CD4-positive, alpha-beta T cell treated with Interleukin-15 for 4 hours (primary cell): ENCODE measurements at places on chromosomes 5 and 9.

DNA sequence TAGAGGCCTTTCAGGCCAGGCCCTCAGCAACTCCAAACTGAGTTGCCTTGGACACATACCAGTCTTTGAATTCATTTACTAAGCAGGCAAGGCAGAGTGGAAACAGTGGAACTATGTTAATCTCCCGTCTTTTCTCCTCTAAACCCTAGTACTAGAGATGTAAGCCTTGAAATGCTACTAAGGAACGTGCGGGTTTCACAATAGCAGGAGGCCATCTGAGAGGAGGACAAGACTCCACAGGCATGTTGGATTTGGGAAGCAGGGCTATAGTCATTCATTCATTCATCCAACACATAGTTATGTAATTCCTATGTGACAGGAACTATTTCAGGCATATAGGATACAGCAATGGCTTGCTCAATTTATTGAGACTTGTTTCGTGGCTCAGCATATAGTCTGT is 3.3 kb upstream of the OCLN start:
- no peak for DNase-seq

- no peak for DNase-seq
Measured at GRCh38 chr5:36743891-36744772, 132.4 kb upstream of the NIPBL start.

DNA sequence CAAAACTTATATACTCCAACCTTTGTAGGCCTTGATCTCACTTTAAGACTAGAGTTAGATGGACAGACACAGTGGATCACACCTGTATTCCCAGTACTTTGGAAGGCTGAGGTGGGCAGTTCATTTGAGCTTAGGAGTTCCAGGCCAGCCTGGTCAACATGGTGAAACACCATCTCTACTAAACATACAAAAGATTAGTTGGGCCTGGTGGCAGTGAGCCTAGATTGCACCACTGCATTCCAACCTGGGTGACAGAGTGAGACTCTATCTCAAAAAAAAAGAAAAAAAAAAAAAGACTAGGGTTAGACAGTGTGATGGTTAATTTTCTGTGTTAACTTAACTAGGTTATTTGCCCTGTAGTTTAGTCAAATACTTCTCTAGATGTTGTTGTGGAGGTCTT is 74.1 kb downstream of the CFAP95 start:
- no peak for DNase-seq

DNA sequence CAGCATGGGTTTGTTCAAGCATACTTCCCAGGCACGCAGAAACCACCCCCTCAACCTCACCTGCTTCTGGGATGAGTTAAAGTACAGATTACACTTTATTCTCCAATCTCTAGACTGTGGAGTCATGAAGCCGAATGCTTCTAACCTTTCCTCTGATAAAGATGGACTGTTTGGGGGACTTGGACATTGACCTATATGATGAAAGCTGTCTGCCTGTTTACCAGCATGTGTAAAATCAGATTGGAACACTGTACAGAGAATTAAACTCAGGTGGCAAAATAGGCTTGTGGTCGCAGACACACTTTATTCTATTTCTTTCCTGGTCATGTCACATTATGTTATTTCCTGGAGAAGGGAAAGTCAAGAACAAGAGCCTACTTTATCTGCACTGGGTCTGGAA is 25.7 kb downstream of the IL9 start:
- no peak for DNase-seq

DNA sequence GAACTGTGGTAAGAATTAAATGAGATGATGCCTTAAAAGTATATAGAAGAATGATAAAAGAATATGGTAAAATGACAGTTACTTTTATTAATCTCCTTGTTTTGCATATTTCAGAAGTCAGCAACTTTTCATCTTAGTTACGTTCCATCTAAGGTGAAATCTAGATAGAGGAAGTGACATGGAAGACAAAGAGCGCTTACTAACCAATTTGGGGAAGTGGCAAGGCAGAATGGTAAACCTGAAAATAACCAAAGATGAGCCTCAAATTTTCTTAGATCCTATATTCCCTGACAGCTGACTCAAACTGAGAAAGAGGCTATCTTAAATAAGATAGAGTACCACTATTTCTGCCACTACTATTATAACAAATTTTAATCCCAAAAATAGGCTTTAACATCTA is 52.5 kb downstream of the FGF10 start:
- no peak for DNase-seq

- no peak for DNase-seq
Measured at GRCh38 chr9:13684656-13685055, 405.2 kb upstream of the MPDZ start.

- DNase-seq: no peak
Measured at GRCh38 chr5:175823731-175824525, 47.5 kb upstream of the CPLX2 start.

DNA sequence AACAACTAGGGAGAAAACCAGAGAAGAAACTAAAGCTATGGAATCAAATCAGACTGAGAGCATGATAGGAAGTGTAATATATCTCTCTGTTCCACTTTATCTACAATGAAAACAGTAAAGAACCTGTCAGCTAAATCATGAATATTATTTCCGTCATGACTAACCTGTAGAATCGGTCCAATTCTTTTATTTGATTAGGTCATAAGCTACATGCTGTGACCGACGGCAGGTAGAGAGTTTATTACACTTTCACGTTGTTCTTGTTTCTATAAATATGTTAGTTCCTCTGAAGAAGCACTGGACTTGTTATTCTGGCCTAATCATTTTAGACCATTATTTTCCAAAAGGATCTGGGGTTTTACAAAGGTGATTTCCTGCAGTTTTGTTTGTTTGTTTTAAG is 91.1 kb downstream of the DMRTA1 start:
- no peak for DNase-seq

- DNase-seq: no peak
Measured at GRCh38 chr9:27749838-27750237, 176.6 kb upstream of the C9orf72 start.

GRCh38 chr5:8341406-8341805 is 472.5 kb downstream of the MTRR start:
- DNase-seq: no peak

DNA sequence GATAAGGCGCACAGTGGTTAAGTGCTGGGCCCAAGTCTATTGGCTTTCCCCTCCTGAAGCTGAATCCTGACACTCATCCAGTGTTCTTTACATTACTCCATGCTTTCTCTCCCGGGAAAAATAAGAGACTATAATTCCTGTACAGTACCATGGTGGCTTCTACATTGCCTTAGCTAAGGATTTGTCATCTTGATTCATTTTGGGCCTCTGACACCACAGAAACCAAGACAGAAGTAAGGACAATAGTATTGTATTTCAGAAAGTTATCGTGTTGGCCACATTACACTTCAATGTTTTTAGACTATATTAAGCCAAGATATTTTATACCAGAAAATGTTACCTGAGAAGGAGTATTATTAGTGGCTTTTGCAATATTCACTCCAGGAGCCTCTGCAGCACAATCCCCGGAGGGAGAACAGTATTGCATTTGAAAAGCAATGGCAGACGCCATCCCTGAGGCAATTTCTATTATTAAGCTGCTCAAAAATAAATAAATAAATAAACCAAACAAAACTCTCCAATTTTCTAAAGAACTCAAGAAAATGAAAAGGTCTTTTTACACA is 267.9 kb downstream of the ENC1 start:
- no peak for DNase-seq

DNA sequence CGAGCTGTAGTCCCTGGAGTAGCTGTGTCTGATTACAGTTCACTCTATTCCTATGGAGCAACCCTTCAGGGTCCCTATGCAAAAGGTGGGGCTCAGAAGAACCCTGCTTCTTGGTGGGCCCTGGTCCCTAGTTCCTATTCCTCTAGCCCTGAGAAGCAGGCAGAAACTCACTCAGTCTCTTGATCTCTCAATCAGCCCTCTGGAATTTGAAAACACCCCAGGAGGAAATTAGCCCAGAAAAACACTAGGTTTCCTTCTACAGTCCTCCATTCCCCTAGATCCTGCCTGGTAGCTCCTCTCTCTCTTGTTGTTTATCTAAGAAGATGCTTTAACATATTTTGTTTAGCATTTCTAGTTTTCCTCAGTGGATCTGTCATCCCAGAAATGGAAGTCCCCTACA is 7.6 kb downstream of the RGS3 start:
- no peak for DNase-seq

DNA sequence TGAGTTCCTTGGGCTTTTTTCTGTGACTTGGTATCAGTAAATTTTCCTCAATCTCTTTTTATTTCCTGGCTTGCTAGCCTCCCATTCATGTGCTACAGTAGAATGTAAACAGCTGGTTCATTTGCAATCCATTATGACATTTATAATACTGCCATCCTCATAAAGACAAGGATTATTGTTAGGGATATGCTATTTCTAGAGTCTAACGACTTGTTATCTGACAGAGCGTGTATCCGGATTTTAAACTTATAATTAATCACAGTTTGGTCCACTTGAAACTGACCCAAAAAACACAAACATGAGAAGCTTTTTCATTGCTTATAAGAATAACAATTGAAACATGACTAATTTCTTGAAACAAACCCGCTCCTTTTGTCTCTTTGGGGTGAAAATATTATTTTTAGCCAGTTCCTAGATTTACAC is 585.8 kb downstream of the TLE4 start:
- DNase-seq: no peak

GRCh38 chr9:93210974-93211653 is 27.2 kb downstream of the WNK2 start:
- DNase-seq: no peak

DNA sequence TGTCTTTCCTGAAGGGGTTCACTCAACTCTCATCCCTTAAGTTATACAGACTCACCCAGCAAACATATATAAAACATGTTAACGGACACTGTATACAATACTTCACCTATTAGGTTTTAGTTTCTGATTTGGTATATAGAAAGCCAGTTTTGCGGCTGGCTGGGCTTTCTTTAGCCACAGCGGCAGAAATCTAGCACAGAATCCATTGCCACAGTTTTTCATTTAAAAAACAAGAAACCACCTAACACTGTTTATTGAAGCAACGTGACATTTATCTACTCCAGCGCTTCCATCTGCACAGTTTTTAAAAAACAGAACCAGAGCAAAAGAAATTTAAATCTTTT is 67.3 kb downstream of the SNX30 start:
- DNase-seq: no peak

- no peak for DNase-seq
Measured at GRCh38 chr9:113597390-113598241, 134.1 kb downstream of the RGS3 start.

- DNase-seq: no peak
Measured at GRCh38 chr9:101457003-101457402, 21.4 kb upstream of the ALDOB start.

GRCh38 chr9:132538071-132538470 is 44.3 kb upstream of the BARHL1 start:
- DNase-seq: no peak

DNA sequence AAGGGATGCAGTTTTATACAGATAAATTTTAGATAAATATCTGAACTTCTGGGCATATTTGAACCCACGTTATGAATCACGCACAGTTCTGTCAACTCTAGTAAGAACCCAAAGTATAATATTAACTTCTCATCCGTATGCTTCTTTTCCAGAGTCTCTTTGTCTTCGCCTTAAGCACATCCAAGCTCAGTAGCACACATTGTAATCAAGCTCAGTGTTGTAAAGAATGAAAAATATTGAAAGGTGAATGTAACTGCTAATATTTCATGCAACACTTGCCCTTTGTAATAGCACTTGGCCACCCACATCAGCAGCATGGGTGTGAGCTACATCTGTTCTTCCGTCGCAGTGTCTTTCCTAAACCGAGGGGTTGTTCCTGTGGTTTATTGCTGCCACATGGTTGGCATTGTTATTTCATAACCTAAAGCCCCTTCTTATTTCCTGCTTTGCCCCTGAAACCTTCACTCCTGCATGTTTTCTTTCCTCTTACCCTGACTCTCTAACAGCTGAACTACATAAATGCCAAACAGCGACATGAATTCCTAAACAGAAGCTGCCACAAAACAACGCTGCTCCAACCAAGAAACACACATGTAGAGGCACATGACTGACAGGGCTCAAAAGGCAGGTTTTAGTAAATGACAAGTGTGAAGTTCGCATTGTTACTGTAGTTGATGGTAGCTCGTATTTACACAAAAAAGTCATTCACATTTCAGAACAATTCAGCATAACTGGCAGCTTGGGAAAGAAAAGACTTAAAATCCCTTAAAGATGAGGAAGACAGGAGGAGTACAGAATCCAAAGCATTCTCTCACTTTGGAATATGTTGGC is 190.1 kb upstream of the MEF2C start:
- no peak for DNase-seq

GRCh38 chr9:36191686-36192085 is 965 bp downstream of the CLTA start:
- no peak for DNase-seq

DNA sequence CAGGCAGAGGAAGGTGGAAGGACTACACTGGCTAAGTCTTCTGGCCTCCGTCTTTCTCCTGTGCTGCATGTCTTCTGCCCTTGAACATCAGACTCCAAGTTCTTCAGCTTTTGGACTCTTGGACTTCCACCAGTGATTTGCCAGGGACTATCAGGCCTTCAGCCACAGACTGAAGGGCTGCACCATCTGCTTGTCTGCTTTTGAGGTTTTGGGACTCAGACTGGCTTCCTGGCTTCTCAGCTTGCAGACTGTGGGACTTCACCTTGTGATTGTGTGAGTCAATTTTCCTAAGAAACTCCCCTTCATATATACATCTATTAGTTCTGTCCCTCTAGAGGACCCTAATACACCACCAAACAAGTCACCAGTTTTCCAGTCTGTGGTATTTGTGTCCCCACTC is 9.7 kb upstream of the ANKDD1B start:
- no peak for DNase-seq

DNA sequence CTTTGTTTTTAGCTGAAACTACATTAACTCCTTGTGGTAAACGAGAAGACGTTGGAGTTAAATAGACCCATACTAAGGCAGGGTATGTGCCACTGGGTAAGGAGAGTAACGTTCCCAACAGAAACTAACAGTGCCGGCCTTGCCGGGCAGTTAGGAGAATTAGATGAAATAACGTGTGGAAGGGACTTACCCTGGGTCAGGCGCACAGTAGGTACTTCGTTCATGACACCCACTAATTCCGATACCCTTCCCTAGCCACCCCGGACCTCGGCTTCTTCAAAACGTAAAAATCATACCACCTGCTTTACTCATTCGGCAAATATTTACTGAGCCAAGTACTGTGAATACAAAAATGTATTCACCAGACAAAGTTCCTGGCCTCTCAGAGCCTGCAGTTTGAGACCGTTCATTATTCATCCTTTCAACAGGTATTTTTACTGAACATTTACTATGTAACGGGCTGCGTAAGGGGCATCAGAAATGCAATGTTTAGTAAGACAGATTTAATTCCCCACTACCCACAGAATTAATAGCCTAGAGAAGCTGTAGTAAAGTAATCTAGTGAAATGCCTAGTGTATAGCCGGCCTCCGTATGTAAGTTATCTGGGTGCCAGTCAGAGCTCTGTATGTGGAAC is 3.2 kb upstream of the SMIM23 start:
- no peak for DNase-seq

DNA sequence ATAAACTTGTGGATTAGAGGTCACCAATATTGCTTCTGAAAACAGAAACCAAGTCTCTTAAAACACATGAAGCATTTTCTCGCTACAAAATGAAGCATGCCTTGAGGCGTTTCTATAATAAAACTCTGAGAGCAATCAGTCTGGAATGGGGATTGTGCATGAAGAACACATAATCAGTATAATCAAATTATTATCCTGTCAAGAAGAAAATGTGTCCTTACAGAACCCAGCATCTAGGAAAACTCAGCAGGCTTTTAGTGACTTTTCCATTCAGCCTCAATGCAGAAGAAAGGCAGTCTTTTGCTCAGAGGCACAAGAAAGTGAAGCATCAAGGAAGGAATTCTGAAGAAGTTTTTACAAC is 121.9 kb downstream of the CDH18 start:
- no peak for DNase-seq
